ENCODE measurements at places on chromosomes 5 and 9.

GRCh38 chr5:171155621-171156020, 153.4 kb upstream of the TLX3 start:
- no peak for DNase-seq

- DNase-seq = no peak
Measured at GRCh38 chr9:84121991-84122523, 141.5 kb downstream of the RMI1 start.

GRCh38 chr5:135318037-135318436, 81.0 kb downstream of the MACROH2A1 start:
- no peak for DNase-seq

GRCh38 chr9:1994180-1994579, 21.0 kb upstream of the SMARCA2 start:
- DNase-seq = no peak

DNA sequence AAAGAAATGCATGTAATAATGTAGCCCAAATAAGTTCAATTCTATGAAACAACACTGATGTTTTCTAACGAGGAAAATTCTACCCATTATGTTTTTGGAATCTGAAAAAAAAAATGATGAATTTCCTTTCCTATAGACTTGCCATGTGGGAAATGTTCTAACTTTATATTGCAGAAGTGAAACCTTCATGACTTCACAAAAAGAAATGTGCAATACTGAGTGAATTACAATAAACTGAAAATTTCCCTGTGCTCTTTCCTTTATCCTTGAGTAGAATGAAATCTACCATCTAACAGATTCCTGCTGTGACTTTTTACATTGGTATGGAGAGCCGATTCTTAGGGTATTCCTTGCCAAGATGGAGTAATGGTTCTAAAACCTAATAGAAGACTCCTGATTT, 1622.5 kb downstream of the MAT2B start:
- no peak for DNase-seq

DNA sequence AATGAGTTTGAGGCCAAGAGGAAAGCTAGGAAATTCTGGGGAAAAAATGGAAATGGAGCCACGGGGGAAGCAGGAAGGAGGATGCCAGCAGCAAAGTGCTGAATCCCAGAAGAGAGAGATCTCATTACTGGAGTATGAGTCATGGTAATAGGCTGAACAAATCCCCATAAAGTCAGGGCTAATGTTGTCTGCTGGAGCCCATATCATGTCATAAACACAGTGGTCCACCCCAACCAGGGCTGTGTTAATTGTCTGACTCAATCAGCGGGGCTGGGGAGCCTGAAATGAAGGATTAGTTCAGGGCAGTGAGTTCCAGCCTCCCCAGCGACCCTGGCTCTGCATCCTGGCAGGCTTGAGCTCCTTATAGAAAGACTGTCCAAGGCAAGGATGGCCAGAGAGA, 68.8 kb downstream of the TLR4 start:
- DNase-seq = no peak

GRCh38 chr5:137370096-137371071, 128.7 kb downstream of the SPOCK1 start:
- no peak for DNase-seq

DNA sequence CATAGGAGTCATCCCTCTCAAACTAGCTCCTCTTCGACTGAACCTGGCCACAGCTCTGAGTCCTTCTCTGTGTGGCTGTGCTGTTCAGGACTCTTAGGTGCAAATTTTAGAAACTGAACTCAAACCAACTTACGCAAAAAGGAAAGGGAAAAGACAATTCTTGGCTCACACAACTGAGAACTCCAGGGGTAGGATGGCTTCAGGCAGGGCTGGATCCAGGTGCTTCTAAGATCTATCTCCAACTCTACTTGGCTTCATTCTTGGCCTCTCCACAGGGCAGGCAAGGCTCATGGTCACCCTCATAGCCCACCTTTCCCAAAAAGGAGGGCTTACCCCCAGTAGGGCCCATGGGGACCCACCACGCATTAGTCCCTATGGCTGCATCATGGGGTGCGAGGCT, 8.1 kb downstream of the ASS1 start:
- no peak for DNase-seq

GRCh38 chr5:923281-923873, 30.7 kb downstream of the TRIP13 start:
- DNase-seq = peak; percentile 52

DNA sequence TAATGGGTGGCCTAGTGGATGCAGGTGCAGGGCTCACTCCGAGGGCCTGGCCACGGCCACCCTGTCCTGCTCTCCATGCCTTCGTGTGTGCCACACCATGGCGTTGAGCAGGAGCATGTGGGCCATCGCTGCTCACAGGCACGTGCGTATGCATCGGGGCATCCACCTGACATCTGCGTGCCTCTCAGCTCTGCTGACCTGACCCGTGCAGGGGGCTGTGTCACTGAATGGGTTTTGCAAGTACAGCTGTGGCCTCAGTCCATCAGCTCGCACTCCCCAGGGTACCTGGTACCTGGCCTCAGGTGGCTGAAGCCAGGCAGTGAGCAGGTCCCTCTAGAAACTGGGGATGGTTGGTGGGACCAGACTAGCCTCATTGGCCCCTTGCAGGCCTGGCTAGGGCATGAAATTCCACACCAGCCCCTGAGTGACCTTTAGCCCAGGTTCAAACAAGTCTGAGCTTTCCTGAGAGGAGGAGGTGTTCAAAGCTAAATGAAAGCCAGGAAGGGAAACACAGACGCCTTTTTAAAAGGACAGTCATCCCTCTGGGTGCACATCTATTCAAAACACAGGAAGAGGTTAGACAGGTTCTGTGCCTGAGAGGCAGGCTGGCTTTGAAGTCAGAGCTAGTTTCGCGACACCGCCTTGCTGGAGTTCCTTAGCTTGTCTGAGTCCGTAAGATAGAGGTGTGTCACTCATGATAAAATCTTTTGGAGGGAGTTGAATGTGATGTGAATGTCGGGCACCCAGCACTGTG, 74.0 kb downstream of the MACROH2A1 start:
- DNase-seq = no peak

GRCh38 chr9:69325409-69326212, 596 bp downstream of the ENTREP1 start:
- DNase-seq = peak; percentile 21

DNA sequence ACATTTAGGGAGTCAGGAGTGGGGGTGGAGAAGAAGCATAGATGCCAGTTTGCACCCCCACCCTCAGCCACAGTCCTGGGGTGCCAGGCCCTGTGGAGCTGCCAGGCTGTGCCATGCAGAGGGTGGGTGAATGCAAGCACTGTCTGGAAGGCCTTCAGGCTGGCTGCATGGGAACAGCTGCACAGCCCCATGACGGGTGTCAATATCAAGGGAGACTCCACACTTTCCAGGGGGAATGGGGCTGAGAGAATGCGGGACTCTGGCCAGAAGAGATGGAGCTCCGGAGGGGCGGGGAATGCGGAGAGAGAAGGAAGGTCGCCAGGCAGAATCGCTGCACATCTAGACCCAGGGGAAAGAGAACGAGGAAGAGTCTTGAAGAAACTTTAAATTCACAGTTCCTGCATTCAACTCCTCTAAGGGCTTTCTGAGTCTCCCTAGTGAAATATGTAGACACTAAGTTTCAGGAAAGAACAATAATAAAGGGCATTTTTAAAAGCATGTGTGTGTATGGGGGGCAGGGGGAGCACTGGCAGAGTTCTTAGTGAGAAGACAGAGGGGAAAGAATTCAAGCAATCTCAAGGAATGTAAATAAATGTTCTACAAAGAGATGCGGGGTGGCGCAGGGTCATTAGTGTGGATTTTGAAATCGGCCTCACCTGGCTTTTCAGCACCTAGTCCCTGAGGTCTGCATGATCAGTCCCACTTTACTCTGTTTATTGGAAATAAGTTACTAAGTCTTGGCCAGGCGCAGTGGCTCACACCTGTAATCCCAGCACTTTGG, 59.1 kb downstream of the BOD1 start:
- DNase-seq = no peak

DNA sequence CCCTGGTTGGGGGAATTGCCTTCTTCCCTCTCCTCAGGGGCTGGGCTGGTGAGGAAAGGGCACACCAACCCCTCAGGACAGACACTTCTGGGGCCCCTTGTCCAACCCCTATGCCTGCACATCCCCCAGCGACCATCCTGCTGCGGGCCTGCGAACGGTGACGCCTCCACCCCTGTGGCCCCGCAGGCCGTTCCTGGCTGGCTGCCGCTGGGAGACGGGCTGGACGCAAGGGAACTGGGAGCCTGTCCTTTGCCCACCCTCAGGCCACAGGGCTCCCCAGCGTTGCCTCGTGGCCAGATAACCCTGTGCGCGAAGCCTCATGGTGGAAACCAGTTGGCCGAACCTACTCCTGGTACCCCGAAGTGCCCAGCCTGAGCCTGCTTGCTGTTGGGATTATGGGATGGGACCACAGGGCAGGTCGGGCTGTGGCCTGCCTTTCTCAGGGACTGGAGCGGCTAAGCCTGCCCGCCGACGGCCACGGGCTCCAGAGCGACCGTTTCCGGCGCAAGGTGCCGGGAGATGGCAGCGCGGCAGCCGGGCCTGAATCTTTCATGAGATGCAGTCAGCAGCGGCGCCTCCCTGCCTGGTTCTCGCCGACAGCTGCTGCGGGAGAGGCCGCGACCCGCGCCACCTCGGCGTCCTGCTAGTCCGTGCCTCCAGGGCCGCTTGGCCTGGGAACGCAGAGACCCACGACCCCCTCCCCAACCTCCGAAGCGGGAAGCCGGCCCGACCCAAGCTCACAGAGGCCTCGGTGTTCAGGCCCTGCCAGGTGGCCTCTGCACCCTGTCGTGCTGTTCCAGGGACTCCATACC, 6.5 kb upstream of the PITX1 start:
- no peak for DNase-seq

- no peak for DNase-seq
Measured at GRCh38 chr5:32042551-32042961, 131.6 kb downstream of the GOLPH3 start.

DNA sequence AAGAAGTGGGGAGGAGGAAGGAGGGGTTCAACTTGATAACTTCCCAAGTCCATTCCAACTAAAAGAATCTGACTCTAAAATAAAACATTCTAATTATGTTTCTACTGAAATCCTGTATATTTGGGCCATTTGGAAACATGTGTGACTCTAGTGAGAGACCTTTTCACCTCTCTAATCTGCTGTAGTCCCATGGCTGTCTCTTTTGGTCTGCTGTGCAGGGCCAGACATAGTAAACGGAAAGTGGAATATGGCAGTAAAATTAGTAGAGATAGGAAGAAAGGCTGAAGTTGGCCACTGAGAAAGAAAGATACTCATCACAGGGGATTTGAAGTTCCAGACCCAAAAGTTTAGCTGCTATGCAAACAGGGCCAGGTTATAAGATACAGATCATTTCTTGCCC, 15.9 kb downstream of the RFX3 start:
- no peak for DNase-seq

GRCh38 chr5:126777257-126777974, 480 bp downstream of the LMNB1 start:
- DNase-seq = peak; percentile 26

DNA sequence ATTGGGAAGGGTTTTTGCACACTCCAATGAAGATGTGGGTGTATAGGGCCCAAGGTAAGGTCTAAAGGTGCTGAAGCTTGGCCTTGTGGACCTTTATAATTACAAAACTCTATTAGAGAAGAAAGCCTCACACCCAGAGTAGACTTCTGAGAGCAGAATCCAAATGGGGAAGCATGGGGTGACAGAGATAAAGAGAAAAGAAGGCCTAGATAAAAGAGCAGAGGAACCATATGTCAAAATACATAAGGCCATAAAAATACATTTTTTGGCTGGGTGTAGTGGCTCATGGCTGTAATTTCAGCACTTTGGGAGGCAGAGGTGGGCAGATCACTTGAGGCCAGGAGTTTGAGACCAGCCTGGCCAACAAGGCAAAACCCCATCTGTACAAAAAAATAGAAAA, 27.4 kb upstream of the TCERG1 start:
- no peak for DNase-seq

GRCh38 chr9:100240512-100240911, 112.2 kb downstream of the TEX10 start:
- no peak for DNase-seq

- no peak for DNase-seq
Measured at GRCh38 chr9:131473198-131473885, 29.4 kb upstream of the POMT1 start.

DNA sequence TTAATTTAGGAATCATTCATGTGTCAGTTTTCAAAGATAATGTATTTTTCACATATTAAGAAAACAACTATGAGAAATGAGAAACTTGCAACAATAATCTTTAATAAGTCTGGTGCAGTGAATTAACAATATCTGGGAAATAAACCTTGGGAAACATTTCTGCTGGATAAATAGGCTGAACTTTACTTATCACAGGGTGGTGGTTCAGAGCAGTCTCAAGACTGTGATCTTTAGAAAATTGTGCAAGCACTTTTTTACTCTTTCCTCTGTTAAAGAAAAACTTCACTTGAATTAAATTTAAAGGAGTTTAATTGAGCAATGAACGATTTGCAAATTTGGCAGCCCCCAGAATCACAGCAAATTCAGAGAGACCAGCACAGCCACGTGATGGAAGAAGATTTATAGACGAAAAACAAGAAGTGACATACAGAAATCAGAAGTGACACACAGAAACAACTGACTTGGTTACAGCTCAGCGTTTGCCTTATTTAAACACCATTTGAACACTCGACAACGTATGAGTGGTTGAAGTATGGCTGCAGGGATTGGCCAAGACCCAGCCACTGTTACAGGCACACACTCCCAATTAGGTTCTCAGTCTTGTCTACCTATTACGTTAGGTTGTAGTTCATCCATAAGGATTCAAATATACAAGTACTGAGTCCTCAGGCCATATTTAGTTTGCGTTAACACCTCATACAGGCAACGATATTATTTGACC, 631.9 kb downstream of the SLCO4C1 start:
- DNase-seq = no peak

DNA sequence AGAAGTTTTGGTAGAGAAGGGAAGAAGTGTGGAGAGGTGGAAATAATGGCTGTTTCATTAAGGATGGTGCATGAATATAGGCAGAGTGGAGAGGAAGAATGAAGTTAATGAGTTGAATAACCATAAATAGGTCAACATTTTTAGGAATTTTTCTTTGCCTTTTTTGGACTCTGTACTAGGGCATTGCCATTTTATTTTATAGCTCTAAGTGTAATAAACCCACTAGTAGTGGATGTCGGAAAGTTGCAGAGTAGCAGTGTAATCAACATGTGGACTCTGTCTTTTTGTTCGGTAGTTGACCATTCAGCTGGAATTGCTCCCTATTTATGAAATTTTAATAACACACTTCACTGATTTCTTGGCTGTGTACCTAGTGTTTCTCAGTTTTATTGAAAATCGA, 199.1 kb downstream of the WDR70 start:
- DNase-seq = no peak

DNA sequence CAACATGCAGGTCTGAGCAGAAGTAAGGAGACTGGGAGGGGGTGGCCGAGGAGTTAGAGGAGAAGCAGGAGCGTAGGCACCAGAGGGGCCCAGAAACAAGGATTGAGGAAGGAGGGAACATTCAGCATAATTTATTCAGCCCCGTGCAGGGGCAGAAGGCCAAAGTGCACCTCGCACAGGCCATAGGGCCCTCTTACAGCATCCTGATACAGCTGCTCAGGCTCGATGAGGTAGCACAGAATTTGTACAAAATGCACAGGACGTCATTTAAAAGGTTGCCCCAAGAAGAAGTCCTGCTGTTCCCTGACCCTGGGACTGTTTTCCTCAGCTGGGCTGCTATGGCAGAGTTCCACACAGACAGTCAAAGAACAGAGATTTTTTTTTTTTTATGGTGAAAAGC, 2.1 kb upstream of the GRM6 start:
- no peak for DNase-seq
